ENCODE measurements at places on chromosomes 2 and 18.

DNA sequence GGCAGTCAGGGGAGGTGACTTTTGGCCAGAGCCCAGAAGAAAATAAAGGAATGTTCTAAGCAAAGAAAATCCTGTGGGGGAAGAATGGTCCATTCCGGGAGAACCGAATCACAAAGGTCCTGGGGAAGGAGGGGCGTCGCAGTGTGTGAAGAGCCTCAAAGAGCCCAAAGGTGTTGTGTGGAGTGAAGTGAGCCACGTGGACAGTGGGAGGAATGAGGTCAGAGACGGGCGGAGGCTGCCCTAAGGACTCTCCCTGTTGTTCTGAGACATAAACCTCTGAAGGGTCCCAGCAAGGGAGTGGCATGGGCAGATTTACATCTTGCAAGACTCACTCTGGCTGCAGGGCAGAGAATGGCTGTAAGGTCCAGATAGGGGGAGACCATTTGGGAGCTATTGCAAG lies 91.3 kb upstream of the SEC11C start:
- no peak for DNase-seq

GRCh38 chr2:130373808-130374365 lies 18.0 kb downstream of the PTPN18 start:
- no peak for DNase-seq

DNA sequence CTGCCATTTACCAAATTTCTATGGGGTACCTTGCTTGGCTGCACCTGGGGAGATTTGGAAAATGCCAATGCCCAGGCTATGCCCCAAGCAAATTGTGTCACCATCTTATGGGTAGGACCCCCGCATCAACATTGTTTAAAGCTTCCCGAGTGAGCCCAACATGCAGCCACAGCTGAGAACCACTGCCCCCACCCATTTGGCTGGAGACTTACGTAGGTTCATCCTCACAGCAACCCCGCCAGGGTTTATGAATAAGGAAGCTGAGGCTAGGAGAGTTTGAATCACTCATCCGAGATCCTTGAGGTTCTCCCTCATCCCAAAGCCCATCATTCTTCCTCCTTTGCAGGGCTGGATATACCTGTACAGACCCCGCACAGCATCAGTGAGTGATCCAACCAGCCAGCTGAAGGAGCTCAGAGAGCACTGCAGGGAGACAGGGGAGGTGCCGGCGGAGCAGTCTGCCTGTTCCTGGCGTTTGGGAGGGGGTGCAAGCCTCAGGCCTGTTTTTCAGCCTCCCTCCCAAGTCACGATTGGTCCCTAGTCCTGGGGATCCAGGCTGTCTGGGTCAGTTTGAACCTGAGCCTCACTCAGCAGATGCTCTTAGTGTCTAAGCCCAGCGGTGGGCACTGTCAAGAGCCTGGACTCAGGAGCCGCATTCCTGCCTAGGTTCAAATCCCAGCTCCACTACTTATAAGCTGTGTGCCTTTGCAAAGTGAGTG lies 164.9 kb downstream of the SMAD7 start:
- no peak for DNase-seq

GRCh38 chr18:23020555-23021294 lies 87.6 kb downstream of the RBBP8 start:
- DNase-seq, result no peak

DNA sequence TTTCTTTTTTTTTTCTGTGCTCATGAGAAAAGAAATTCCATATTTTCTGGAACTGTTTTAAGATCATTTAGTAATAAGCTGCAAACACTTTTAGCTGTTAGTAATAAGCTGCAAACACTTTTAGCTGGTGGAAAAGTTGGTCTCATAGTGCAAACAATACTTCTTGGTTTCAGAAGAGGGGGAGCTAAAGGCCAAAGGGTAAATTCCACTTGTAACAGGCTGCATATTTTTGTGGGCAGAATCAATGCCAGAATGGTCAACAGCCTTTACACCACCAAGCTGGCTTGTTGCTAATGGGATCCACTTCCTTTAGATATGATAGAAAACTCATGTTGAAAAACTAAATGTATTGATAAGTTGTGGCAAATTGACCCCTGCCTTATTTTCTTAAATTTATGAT lies 356.8 kb downstream of the NR4A2 start:
- peak; percentile 15 for DNase-seq

GRCh38 chr2:8966123-8966908 lies 37.2 kb downstream of the MBOAT2 start:
- no peak for DNase-seq

GRCh38 chr2:39919511-39920306 lies 140.7 kb upstream of the THUMPD2 start:
- DNase-seq, result no peak

DNA sequence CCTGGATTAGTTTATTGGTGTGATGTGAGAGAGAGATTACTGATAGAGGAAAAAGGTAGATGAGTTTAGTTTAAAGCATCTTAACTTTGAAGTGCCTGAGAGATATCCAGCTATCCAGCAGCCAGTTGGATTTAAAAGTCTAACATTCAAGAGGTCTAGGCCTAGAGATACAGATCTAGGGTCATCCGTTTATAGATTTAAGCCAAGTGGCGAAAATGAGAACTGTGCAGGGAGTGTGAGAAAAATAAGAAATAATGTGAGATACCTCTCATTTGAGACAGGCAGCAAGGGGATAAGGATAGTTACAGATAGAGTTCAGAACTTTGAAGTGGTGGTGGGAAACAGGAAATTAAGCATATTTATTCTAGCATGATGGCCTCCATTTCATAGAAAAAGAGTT lies 5.3 kb upstream of the ORC2 start:
- DNase-seq, result no peak

DNA sequence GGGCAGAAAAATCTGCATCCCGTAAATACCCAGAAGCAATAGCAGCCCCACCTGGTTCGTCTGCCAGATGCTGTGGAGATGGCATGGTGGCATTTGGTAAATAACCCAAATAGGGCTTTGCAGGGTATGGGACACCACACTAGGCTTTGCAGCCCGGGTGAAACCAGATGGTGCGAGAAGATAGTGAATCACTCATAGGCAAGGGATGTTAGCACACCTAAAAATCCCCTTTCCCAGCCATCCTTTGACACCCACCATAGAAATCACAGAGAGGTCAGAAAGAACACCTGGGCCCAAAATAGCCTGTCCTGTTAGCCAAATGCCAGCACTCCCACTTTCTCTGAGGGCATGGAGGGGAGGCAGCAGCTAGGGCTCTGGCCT lies 47.6 kb downstream of the BCL11A start:
- no peak for DNase-seq

- DNase-seq, result no peak
Observed at GRCh38 chr18:56030060-56030459, 442.1 kb upstream of the TCF4 start.

DNA sequence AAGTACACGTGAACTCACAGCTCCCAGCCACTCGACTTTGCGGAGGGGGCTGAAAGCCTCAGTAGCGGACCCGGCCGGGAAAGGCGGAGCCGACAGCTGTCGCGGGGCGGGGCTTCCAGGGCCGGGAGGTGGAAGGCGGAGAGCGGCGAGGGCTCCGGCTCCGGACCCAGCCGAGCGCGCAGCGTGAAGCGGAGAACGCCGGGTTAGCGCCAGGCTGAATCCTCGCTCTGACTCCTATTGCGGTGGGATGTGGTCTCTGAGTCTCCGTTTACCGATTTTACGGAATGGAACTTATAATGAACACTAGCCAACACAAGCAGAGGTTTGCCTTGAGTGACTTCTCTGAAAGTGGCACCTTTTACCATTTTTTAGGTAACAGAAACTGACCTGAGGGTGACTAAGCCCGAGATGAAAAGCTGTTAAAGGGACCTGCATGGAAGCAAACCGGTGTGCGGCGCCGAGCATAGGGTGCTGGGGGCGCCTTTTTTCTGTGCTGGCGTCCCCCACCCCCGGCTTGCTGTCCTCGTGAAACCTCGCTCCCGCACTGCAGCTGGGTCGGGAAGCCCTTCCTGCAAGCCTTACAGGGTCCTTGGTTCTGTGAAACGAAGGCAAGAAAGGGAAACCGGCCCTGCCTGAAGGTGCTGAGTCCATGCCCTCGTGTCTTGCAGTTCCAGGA lies 72.9 kb downstream of the EN1 start:
- DNase-seq, result peak; percentile 82
